Prostate gland (tissue), 2 donors: ENCODE measurements at places on chromosomes 2 and 18. TPM values are rescaled to one million over a fixed set of nuclear protein-coding genes. Genes with fewer than 3 reads are reported as not detected.

DNA sequence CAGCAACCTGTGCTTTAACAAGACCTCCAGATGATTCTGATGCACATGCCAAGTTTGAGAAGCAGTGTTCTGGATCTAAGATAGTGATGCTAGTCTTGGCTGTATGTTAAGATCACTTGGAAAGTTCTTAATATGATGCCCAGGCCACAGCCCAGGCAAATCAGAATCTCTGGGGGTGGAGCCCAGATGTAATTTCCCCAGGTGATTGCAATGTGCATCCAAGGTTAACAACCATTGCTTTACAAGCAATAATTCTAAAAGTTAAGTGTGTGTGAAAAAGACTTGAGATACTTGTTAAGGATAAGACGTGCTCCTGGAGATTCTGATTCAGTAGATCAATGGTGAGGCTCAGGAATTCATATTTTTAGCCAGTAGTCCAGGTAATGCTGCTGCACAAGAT, 44.3 kb upstream of the MYO1B start:
- no peak for DNase-seq

- peak; percentile 10 for DNase-seq
These were observed 34.4 kb downstream of the VRK2 start for GRCh38 chr2:58081000-58081399.

Gene DNER
- total RNA-seq: 2.6 TPM

Gene MC2R
- not detected for total RNA-seq

Gene TMEM169
- 0.80 TPM for total RNA-seq
